ENCODE measurements at places on chromosomes 1 and 21. TPM values are rescaled to one million over a fixed set of nuclear protein-coding genes. Genes with fewer than 3 reads are reported as not detected.

GRCh38 chr21:36624105-36624504 lies 74.8 kb upstream of the SIM2 start:
- ATAC-seq: no peak

- ATAC-seq: no peak
These were observed 68.3 kb downstream of the C4BPA start for GRCh38 chr1:207172321-207172720.

- ATAC-seq: no peak
These were observed 1378.1 kb upstream of the PRMT6 start for GRCh38 chr1:105678334-105678733.

DNA sequence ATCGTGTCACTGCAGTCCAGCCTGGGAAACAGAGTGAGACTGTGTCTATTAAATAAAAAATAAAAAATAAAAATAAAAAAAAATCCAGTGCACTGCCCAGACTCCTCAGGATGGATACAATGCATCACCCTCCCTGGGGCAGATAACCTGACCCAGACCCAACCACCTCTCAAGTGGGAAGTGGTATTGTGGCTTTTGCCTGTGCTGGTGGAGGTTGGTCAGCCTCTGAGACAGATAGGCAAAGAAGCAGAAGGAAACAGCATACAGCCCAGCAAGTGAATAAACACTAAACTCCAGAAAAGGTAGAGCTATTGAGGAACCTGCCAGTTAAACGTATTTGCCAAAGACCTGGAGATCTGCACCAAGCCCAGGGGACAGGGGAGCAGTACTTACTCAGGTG lies 22.0 kb downstream of the HHIPL2 start:
- no peak for ATAC-seq

- no peak for ATAC-seq
These were observed 1.6 kb upstream of the CD52 start for GRCh38 chr1:26315874-26316850.

- ATAC-seq: no peak
These were observed 23.2 kb downstream of the DLGAP3 start for GRCh38 chr1:34906222-34906621.

GRCh38 chr1:93680076-93680419 lies 1.6 kb downstream of the BCAR3 start:
- no peak for ATAC-seq

DNA sequence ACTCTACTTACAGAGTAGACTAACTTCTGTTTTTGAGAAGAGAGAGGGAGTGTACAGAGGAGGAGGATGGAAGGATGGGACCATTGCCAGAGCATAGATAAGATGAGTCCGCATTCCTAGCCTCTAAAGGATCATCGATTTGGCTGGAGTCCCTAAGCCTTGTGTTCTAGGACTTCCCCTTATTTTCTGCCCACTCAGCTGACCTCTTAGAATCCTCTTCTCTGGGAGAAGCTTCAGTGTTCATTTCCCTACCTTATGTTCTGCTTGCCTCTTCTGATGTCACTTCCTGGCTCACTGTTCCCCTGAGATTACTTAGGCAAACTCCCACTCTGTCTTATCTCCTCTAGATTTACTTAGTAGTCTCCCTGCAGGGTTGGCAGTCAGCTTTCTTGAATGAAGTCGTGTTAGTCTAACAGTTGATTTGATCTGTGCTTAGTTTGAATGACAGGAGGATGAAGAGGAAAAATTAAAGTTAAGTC lies 156.7 kb downstream of the SYT2 start:
- no peak for ATAC-seq

GRCh38 chr1:6614929-6615785 lies 1.6 kb downstream of the PHF13 start:
- no peak for ATAC-seq

DNA sequence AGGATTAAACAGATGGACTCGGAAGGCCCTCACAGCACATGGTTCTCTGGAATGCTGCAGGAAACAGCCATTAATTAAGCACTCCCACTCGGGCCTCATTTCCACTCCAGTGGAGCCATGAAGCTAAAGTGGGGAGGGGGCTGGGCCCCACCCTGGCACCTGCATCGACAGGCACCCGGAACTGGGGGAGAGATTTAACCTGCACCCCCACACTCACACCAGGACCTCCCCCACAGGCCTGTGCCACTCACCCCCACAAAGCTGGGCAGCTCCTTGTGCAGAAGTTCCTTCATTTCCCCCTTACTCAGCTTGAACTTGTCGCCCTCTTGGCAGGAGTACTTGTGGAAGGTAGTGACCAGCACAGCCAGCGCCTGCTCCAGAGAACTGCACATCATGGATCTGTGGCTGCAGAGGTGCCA lies 2.2 kb downstream of the S100A2 start:
- no peak for ATAC-seq

DNA sequence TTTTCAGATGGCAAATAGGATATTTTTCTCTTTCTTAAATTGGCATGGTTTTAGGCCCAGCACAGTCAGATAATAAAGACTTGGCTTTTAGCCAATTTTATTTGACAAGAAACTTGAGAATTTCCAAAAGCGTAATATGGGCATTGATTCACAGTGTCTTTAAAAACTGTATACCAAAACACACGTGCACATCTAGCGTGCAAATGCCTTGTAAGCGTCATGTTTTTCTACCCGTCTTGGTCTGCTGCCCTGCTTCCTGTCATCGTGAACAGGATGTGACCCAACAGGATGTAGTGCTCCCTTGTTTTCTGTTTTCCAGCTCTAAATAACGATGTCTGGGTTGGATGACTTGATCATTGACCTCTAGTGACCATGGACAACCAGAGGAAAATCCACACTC lies 24.7 kb upstream of the SLC44A3 start:
- no peak for ATAC-seq

- ATAC-seq: no peak
These were observed 20.5 kb upstream of the CD55 start for GRCh38 chr1:207300970-207301369.

- ATAC-seq: no peak
These were observed 176.5 kb downstream of the TGFB2 start for GRCh38 chr1:218521414-218522169.

DNA sequence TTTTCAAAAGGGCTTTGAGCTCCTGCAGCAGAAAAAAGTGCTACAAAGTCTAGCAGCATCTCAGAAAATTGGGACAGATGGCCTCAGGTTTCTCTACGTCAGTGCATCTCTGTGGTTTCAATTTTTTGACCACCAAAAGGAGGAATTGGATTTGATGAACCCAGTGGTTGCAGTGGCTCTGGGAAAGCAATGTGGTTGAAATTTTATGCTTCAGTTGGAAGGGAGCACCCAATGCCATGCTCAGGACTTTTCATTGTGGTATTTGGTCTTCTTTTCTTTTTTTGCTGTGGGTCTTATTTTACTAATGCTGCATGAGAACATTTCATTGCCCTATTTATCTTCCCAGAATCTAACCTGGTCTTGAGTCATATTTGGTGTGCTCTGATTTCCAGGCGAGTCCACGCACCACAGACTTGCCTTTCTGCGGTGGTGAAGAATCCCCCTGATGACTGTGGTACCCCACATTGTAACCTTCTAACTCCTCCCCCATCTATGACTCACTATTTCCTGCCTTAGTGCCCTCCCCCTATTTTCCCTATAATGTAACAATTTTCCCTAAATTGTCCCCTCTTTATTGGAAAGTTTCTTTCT lies 56.7 kb downstream of the S1PR1 start:
- peak; percentile 60 for ATAC-seq

CFHR1 gene
- total RNA-seq: 0.24 TPM

CCDC185 gene
- not detected for total RNA-seq

TTC3 gene
- total RNA-seq: 105 TPM

ARID1A gene
- total RNA-seq: 83.4 TPM

CIART gene
- total RNA-seq: 12.4 TPM

OR2M7 gene
- not detected for total RNA-seq

AKR7A2 gene
- 61.4 TPM for total RNA-seq

TPR gene
- 156 TPM for total RNA-seq

BRDT gene
- not detected for total RNA-seq
